ENCODE measurements at places on chromosomes 12 and 14.
A peak's percentile ranks its signal among the peaks of the same experiment; 100 is the strongest.

DNA sequence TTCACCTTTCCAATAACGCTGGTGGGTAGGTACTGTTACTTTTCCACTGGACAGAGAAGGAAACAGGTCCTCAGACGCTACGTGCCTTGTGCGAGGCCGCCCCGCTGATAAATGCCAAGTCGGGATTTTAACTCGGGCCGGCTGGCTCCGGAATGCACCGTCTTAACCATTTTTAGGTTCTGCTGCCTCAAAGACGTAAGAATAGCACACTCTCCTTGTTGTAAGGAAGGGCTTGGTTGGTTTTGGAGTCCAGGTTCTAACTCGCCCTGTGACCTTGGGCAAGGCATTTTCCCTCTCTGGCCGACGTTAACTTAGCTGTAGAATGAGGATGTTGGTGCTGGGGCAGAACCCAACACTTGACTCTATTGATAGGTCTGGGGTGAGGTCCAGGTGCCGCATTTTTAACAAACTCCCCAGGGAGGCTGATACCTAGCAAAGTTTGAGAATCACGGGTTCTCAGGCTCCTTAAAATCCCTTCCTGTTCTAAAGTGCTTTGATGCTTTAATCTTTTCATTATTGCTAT is 814 bp downstream of the ANKRD13A start:
- peak; percentile 37 for DNase-seq

GRCh38 chr14:103819503-103820307 is 27.7 kb downstream of the PPP1R13B start:
- no peak for DNase-seq

- DNase-seq: peak; percentile 40
Observed at GRCh38 chr12:47147739-47148138, 68.0 kb upstream of the AMIGO2 start.

GRCh38 chr12:92552412-92553108 is 150.2 kb upstream of the PLEKHG7 start:
- DNase-seq: no peak

GRCh38 chr12:102806592-102806991 is 110.5 kb downstream of the PAH start:
- no peak for DNase-seq

DNA sequence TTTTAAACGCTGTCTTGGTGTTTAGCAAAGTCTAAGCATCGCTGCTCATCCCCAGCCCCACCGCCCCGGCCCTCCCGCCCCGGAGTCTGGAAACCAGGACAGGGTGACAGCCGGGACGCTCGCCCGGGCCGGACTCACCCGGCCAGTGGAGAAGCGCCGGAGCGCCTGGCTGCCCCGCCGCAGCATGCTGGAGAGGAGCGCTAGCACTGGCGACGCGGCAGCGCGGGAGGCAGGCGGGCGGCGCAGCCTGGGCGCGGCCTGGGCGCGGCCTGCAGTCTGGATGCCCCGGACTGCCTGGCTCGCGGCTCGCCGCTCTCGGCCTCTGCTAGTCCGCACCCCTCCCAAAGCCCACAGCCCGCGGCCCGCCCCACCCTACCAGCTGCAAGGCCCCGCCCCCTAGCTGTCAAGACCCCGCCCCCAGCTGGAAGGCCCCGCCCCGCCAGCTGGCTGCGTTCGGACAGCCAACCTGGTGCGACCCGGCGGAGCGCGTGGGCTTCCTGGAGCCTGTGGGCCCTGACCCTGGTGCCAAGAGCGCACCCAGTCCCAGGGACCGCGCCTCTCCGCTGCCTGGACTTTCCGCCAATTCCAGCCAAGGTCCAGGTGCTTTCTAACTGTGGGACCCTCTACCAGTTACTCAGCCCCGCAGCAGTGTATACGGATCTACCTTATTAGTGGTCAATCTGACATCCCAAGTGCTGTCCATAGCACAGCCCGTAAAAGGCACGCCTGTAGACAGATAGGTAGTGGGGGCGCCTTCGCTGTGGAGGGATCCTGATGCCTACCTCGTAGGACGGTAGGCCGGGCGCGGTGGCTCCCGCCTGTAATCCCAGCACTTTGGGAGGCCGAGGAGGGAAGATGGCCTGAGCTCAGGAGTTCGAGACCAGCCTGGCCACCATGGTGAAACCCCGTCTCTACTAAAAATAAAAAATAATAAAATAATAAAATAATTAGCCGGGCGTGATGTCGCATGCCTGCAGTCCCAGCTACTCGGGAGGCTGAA is at the start of gene ALDH1L2:
ALDH1L2 (minus strand) TSS at position 208 of the 1,000 bp plus-strand sequence; CDS start at position 186, 22 bp downstream.
- DNase-seq: peak; percentile 91

GRCh38 chr14:50045039-50045711 is 71.2 kb downstream of the VCPKMT start:
- peak; percentile 67 for DNase-seq

GRCh38 chr12:101414533-101415119 is 7.1 kb upstream of the ARL1 start:
- peak; percentile 34 for DNase-seq

- no peak for DNase-seq
Observed at GRCh38 chr12:51947246-51947996, 4.1 kb upstream of the ACVR1B start.

DNA sequence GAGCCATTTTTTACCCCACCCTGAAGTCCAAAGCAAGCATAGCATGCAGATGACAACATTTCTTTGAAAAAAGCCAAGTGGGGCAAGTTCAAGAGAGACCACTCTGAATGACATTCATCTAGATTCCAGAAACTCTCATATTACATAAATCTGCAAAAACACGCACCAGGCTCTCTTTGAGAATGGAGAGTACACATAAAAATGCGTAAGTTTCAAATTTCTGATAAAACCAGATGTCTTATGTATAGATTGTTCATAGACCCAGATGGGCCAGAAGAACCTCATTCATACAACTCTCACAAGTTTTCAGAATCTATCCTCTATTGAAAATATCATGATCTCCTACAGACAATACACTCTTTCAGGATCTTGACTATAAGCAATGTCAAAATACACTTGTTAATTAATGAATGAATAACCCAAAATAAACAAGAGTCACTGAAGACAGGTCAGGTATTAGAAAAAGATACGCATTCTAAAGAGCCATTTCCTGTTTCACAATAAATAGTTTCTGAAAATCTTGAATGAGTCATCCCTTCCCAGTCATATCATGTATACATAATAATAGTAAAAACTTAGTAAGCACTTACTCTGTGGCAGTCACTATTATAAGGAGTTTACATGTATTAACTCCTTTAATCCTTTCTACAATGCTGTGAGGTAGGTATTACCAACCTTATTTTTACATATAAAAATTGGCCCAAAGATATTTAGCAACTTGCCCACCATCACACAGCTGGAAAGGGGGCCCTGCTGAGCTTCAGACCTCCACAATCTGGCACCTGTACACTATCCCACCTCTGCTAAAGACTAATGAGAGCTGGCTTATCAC is 72.0 kb downstream of the PPP2R5E start:
- peak; percentile 80 for DNase-seq

GRCh38 chr12:114916541-114916940 is 232.6 kb upstream of the TBX3 start:
- DNase-seq: no peak

- peak; percentile 74 for DNase-seq
Observed at GRCh38 chr12:104108755-104109445, 29.1 kb downstream of the NFYB start.

- no peak for DNase-seq
Observed at GRCh38 chr14:52259434-52259833, 8.1 kb upstream of the PTGDR start.

DNA sequence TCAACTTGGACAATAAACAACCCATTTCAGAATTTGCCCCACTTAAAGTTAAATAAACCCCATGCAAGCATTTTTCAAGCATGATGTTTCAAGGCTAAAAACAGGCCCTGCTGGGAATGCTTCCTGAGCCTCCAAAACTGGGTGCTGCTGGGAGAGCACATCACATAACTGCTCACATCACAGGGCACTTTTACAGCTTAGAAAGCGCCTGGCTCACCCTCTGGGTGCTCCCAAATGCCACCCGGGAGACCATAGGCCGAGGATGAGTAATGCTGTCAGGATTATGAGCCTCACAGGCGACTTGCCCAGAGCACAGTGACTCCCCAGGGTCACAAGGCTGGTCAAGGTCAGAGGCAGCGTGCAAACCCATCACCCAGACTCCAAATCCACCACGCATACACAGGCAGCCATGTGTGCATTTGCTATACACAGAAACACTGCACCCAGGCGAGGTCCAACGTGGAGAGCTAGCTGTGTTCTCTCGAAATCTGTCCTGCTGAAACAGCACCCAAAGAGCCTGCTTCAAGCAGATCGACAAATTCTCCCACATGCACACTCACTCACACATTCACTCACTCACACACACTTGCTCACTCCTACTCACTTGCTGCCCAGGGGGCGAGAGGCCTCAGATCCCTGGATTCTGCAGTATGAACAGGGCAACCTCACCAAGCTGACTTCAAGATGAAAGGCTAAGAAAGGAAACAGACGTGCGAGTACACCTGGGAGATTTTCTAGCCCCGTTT is 58.7 kb downstream of the ITPK1 start:
- no peak for DNase-seq

DNA sequence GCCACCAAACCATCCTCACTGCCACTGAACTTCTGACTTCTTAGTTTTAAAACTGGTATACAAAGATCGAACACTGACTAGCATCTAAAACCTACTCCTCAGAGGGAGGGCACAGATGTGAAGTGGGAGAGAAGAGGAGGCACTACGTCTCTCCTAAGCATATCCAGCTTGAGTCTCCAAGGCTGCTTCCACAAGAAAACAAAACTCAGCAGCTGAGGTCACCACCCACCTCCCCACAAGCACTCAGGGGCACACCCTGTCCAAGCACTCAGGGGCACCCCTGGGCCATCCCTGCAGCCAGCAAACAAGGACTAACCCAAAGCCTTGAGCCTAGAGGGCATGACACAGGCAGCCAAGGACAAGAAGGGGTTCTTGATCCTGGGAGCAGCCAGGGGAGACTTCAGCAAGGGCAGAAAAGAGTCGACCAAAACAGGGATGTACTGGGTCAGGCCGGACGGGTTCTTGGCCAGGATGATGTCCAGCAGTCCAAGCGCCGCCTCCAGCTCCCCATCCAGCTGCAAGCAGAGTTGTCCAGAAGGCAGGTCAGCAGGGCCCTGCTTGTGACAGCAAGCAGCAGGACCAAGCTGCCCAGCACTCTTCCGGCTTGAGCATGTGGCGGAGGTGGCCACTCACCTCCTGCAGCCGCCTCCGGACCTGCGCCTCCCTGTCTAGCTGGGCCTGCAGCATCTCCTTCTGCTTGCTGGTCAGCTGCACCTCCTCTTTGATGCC is 34.8 kb downstream of the GCN1 start:
- DNase-seq: no peak

DNA sequence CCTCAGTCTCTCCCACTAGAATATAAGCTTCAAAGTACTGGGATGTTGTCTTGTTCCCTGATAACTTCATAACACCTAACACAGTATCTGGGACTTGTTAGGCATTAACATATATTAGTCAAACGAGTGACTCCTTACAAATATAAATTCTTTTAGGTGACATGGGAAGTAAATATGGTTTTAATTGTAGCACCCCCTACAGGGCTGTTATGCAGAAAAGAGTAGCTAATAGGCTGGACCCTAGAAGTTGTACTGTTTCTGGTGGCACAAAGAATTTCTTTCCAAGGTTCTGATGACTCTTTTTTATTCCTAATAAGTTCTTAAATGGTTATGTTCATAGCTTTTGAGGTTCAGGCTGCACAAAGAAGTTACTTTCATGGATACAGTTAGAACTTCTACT is 29.8 kb downstream of the GPATCH2L start:
- no peak for DNase-seq

DNA sequence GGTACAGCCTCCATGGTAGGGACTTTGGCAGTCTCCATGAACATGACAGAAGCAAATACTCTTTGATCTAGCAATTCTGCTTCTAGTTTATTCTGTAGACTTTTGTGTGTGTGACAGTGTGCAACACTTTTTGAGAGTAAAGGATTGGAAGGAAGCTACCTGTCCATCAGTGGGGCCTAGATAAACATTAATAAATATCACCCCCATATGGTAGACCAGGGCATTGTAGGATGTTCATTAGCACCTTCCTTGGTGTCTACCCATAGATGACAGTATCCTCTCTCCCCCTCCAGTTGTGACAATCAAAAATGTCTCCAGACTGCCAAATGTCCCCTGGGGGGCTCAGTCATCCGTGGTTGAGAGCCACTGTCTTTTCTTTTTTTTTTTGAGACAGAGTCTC is 10.8 kb downstream of the SNRNP35 start:
- no peak for DNase-seq

- peak; percentile 90 for DNase-seq
Observed at GRCh38 chr14:74275241-74275841, 27.4 kb downstream of the ABCD4 start.

GRCh38 chr14:89801136-89801535 is 153.4 kb downstream of the EFCAB11 start:
- peak; percentile 34 for DNase-seq

DNA sequence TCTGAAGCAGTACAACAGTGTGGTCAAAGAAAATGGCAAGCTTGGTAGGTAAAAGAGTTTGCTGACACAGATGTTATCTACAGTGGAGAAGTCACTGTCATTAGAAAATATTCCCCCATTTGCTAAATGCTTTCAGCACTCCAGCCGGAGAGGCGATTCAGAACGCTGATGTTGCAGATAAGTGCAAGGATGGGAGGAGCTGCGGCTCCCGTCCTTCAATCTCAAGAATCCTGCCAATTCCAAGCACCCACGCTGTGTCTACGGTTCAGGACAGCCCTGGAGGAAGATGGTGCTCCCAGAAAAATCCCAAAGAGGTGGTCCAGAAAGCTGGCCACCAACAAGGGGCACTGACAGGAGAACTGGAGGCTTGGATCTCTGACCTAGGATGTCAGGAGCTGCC is 79.1 kb downstream of the ZFP36L1 start:
- no peak for DNase-seq

- DNase-seq: no peak
Observed at GRCh38 chr14:56905282-56905681, 95.0 kb upstream of the OTX2 start.

DNA sequence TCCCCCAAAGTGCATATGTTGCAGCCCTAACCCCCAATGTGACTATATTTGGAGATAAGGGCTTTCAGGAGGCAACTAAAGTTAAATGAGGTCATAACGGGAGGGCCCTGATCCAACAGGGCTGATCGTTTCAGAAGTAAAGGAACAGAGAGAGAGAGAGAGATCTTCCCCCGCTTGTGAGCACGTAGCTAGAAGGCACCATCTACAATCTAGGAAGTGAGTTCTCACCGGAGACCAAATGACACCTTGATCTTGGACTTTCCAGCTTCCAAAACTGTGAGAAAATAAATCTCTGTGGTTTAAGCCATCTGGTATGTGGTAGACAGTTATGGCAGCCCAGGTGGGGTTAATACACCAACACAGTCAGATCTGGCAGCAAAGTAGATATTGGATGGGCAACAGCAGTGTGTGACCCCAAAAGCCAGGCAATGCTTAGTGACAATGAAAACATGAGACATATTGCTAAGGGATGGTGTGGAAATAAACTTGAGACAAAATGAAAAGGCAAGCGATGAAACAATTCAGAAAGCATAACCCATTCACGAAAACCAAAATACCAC is 147.2 kb upstream of the GSC start:
- DNase-seq: no peak

- DNase-seq: peak; percentile 52
Observed at GRCh38 chr12:5192726-5193125, 149.0 kb downstream of the KCNA5 start.

GRCh38 chr12:88870000-88870737 is 289.9 kb upstream of the KITLG start:
- DNase-seq: peak; percentile 26

Data from fibroblast of skin of right quadriceps (primary cell).